ENCODE measurements at places on chromosomes 7 and 10. TPM values are rescaled to one million over a fixed set of nuclear protein-coding genes. Genes with fewer than 3 reads are reported as not detected.

TAS2R41 gene
- not detected for total RNA-seq

PLEKHS1 gene
- not detected for total RNA-seq

HMX3 gene
- total RNA-seq, result not detected

HTR5A gene
- total RNA-seq, result not detected

EPHB6 gene
- total RNA-seq, result 7.5 TPM

CDNF gene
- 0.94 TPM for total RNA-seq

RPEL1 gene
- total RNA-seq, result not detected

GPR37 gene
- total RNA-seq, result not detected

SPDYE8 gene
- not detected for total RNA-seq

CPN1 gene
- not detected for total RNA-seq

SVOPL gene
- total RNA-seq, result not detected

KCP gene
- total RNA-seq, result 0.52 TPM

CPED1 gene
- not detected for total RNA-seq

MYO1G gene
- total RNA-seq, result 502 TPM

ENKUR gene
- not detected for total RNA-seq

MOGAT3 gene
- total RNA-seq, result not detected

PRPF18 gene
- total RNA-seq, result 21.2 TPM

Measured in activated CD8-positive, alpha-beta memory T cell treated with anti-CD3 and anti-CD28 coated beads, Interleukin-2, amount 10 ng/mL, durations not matched to agents 7 days and 5 days (primary cell).